Stimulated activated naive CD4-positive, alpha-beta T cell treated with Interleukin-2 at 50 U/mL for 16 hours (primary cell): ENCODE measurements at places on chromosomes 2 and 18.
A peak's percentile ranks its signal among the peaks of the same experiment; 100 is the strongest.

DNA sequence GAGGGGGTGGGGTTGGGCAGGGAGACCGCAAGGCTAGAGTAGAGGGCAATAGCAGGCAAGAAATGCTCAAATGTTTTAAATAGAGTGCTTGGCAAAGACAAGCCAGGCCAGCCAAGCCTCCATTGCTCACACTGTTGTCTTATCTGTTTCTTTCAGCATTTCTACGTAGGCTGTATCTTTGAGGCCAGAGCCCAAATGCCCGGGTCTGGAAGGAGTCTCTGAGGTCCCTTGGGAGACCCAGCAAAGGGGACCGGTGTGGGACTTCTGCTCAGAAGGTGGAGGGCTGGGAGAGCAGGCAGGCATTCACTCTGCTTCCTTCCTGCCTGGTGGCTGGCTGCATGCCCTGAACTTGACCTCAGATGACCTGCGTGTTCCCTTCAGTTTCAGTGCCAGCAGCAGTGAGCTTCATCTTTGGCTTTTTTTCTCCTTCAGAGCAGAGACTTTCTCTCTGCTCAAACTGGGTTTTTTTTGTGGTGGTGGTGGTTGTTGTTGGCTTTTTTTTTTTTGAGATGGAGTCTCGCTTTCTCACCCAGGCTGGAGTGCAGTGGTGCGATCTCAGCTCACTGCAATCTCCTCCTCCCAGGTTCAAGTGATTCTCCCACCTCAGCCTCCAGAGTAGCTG, 13.7 kb upstream of the TET3 start:
- DNase-seq: peak; percentile 11

DNA sequence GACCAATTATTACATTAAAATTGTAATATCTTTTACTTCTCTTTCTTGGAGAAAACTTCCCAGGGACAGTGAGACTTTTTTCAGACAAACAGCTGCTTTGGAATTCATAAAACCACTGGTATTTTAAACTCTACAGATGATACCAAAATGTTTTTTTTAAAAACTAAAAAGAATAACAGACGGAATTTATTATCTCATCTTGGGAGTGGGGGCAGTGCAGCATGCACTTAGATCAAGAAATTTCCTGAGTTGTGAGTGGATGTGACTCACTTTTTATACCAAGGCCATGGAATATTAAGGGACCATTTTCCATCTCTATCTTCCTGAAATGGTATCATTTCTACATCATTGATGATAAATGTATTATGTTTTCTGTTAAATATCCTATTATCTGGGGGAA, 422.8 kb upstream of the HNRNPA3 start:
- no peak for DNase-seq

- no peak for DNase-seq
These were observed 37.1 kb downstream of the COLEC12 start for GRCh38 chr18:463403-463802.

GRCh38 chr2:168246483-168247340, 683 bp downstream of the STK39 start:
- peak; percentile 78 for DNase-seq

DNA sequence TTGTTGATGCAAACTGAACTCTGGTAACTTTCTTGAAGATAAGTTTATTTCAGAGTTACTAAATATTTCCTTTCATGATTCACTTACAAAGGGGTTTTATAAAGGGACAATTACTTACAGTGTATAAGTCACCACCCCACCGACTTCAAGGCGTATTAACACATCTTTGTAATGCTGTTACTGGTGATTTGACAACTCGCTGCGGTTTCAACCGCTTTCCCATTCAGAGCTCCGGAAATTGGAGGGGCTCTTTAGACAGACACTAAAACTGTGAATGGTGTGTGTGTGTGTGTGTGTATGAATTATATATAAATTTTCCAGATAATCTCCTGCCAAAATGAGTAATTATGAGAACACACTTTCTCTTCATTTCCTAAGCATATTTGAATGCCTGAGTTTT, 4.9 kb downstream of the TM4SF20 start:
- peak; percentile 25 for DNase-seq

- no peak for DNase-seq
These were observed 34.3 kb upstream of the RMP24 start for GRCh38 chr18:35938158-35938557.

DNA sequence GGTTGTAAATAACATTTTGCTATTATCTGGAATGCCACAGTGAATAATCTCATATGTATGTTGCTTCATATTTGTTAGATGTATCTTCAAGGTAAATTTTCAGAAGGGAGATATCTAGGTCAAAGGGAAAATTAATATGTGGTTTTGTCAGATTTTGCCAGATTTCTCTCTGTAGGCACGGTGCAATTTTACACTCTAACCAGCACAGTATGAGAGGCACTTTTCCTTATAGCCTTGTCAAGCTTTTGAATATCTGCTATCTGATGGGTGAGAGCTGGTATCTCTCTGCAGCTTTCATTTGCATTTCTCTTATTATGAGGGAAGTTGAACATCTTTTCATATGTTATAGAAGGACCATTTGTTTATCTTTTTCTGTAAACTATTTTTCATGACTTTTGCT, 175.7 kb upstream of the PGAP1 start:
- DNase-seq: no peak

GRCh38 chr18:11320986-11321385, 171.6 kb upstream of the PIEZO2 start:
- no peak for DNase-seq

DNA sequence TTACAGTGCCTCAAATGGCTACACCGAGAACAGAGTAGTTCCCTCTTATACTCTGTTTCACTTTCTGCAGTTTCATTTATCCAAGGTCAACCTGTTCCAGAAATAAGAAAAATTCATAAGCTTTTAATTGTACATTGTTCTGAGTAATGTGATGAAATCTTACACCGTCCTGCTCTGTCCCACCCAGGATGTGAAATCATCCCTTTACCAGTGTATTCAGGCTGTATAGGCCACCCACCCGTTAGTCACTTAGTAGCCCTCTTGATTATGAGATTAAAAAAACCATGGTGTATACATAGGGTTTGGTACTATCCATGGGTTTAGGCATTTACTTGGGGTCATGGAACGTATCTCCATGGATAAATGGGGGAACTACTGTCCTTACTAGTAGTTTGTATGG, 29.8 kb downstream of the STARD6 start:
- DNase-seq: no peak

DNA sequence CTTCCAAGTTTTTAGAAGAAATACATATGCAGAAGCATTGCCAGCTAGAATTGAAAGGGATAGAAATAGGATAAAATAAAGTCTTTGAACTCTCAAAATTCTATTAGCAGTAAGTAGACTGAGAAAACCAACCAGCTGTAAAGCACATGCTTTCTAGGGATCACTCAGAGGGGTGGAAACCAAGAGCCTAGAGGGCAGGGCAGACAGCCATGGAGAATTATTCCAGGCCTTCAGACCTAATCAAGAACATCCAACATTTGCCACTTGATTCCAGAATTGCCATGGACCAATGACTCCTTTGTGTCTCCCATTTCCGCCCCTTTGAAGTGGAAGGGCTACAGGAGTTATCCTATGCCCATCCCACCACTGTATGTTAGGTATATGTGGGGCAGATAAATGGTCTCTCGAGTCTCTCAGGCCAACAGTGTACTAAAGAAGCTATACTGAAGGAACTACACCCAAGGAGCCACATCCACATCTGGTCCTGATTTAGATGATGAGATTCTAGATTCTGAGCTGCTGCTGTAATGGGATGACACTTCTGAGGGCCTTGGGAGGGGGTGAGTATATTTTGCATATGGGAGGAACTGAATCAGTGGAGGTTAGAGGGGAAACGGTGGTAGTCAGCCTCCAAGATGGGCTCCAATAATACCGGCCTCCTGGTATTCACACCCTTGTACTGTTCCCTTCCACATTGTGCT, 4.0 kb downstream of the FARSB start:
- DNase-seq: no peak

DNA sequence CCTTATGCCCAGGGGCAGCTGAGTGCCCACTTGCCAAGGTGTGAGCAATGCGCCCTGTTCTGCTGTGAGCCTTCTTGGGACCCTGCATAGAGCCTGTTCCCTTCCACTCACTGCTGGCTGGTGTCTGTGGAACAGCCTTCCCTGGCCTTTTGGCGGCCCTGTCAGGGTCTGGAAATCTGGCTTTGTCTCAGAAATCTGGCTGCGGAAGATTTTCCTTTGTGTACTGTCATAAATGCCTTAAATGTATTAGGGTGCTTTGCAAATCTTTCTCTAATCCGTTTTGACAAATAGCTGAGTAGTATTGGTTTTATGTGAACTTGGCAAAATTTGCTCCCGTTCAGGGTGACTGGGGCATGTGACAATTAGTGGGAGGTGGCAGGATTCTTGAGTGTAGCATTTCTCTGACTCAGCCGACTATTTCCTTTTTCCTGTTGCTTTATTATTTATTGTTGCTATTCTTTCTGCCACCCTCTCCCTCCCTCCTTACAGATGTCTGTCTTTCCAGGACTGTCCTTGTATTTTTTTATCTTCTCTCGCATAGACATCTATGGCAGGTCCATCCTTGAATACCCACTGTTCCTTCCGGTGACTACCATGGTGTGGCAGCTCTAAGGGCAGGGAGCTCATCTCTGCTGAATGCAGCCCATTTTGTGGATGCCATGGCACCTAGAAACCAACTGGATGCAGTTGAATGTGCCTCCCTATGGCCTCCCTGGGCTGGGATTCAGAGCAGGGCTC, 41.8 kb downstream of the LDLRAD4 start:
- no peak for DNase-seq

DNA sequence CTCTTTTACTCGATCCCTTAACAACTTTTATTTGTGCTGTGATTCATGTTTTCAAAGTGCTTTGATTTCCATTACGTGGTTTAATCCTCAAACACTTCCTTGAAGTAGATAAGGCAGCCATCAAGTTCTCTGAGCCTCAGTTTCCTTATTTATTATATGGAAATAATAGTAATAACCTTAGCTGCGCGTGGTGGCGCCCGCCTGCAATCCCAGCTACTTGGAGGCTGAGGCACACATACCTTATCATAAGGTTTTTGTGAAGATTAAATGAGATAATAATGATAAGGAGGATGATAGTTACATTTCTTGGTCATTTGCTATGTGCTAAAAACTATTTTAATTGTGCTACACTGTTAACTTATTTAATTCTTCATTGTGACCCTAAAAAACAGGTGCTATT, 305.7 kb downstream of the NRXN1 start:
- DNase-seq: no peak

DNA sequence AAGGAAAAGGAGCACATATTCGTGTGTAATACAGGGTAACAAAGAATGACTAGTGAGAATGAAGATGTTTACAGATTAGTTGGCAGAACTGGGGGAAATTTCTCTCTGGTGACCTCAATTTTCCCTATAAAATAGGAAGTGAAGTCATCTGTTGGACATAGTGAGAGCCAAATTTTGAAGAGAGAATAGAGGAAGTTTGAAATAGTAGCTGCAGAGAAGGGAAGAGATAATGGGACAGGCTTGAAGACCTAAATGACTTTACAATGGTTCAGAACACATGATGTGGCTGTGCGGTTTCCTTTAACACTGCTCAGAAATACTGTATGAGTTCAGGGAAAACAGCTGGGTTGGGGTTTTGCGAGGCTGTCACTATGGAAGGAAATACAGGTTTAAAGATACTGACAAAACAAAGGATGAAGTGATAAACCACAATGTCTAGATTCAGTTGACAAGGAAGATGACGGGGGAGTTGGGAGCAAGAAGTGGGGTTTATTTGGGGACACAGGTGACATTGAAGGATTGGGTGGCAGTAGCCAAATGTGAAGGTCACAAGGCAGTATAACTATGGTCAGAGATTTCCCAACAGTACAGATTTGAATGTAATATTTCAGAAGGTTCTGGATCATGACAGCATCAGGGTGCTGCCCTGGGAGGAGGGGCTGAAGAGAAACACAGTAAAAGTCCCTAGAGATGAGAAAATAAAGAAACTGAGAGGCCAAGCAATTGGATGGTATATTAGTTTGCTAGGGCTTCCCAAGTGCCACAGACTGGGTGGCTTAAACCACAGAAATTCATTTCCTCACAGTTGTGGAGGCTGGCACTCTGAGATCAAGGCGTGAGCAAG, 82.6 kb upstream of the TANK start:
- DNase-seq: peak; percentile 68

DNA sequence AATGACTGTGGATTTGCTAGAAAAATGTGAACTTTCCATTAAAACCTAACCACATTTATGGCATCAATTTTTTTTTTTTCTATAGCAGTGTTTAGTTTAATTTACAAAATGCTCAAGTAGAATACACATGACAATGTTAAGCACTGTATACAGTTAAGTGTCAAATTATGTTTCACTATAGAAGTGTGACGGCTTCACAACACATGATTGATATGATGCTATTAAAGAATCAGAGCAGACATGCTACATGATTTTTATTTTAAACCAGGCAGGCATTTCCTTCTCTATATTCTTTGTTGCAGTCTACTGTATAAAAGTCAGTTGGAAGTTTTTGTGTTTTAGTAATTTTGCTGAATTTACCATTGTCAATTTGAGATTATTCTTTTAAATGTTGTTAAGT, 43.6 kb downstream of the PROKR1 start:
- no peak for DNase-seq

DNA sequence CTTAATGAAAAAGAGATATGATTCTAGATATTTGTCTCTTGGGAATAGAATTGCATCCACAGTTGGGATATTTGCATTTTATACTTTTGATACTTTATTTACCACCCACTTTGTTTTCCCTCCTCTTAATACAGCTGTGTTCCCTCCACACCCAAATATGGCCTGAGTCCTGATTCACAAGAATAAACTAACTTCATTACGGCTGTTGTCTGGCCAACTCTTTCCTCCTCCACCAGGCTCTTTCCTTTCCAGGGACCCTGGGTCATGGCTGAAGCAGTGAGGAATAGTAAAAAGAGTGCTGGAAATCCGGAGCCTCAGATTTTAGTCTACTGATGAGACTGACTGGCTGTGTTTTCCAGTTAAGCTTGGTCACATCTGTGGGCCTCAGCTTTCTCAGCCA, 48.4 kb upstream of the STAM2 start:
- no peak for DNase-seq

DNA sequence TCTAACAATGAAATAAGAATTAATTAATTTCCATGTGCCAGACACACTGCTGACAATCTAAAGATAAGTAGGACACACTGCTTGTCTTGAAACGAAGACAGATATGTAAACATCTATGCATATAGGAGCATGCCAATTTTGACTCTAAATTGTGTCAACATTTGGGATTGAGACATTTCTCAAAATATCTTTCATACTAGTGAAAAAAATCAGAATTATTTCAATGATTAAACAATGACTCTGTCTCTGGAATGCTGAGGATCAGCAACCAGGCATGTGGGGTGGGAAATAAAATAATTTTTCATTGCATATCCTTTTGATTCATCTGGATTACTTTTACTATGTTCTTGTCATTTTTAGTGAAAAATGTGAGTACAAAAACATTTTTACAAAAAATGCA, 262.6 kb upstream of the SYT4 start:
- DNase-seq: no peak

DNA sequence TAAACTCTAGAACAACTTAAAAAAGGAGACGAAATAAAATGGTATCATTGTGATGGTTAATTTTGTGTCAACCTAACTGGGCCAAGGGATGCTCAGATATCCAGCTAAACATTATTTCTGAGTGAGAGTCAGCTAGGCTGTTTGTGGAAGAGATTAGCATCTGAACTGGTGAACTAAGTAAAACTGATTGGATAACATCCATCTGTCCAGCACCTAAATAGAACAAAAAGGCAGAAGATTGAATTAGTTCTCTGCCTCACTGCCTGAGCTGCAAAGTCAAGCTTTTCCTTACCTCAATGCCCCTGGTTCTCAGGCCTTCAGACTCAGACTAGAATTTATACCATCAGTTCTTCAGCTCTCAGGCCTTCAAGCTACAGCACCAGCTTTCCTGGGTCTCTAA, 30.0 kb downstream of the PPP3R1 start:
- DNase-seq: no peak
